ENCODE measurements at places on chromosomes 12 and 14.

DNA sequence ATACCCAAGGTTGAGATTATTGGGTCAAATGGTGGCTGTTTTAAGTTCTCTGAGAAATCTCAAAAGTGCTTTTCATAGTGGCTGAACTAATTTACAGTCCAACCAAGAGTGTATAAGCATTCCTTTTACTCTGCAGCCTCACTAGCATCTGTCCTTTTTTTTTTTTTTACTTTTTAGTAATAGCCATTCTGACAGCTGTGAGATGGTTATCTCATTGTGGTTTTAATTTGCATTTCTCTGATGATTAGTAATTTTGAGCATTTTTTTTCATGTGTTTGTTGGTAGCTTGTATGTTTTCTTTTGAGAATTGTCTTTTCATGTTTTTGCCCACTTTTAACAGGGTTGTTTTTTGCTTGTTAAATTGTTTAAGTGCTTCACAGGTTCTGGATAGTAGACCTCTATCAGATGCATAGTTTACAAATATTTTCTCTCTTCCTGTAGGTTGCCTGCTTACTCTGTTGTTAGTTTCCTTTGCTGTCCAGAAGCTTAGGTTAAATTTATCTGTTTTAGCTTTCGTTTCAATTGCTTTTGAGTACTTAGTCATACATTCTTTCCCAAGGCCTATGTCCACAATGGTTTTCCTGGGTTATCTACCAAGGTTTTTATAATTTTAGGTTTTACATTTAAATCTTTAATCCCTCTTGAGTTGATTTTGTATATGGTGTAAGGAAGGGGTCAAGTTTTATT, 881.3 kb upstream of the SEL1L start:
- no peak for DNase-seq

DNA sequence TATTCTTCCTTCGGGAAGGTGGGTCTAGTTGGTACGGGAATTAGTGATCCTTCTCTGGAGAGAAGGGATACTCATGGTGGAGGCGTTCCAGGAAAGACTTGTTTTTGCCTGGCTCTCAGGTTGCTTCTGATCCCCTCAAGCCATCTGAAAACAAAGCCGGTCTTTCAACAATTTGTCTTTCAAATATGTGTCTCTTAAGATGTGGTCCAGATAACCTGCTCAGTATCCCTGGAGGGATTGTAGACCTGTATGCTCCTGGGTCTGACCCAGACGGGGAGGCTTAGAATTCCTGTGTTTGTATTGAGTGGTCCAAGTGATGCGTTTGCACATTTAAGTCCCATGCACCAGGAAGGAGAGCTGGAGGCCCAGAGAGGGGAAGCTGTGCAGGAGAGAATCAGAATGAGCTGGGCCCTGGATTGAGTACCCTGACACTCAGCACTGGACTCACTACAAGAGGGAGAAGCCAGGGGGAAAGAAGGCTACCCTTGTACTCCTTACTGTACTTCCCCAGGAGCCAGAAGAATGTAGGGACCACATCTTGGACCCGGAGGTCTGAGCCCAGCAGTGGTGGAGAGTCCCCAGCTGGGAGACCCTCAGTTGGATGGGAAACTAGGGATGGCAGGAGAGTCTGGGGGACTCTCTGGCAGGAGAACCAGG, 40.4 kb downstream of the ERH start:
- no peak for DNase-seq

GRCh38 chr12:88111074-88111652, 30.7 kb downstream of the CEP290 start:
- no peak for DNase-seq

DNA sequence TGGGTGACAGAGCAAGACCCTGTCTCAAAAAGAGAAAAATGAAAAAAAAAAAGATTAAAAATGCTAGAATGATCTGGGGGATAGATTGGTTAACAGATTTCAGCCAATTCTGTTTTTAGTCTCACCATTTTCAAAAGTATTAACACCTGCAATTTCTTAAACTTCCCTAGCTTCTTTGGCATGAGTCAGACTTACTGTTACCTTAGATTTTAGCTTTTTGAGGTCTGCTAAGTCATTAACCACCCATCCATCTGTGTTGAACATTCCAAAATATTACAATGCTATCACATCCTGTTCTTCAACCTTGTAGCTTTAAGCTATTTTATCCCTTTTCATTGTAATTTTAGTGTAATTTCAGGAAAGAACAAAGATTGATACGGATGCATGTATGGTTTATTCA, 59.3 kb downstream of the PPP1R13B start:
- DNase-seq = no peak

DNA sequence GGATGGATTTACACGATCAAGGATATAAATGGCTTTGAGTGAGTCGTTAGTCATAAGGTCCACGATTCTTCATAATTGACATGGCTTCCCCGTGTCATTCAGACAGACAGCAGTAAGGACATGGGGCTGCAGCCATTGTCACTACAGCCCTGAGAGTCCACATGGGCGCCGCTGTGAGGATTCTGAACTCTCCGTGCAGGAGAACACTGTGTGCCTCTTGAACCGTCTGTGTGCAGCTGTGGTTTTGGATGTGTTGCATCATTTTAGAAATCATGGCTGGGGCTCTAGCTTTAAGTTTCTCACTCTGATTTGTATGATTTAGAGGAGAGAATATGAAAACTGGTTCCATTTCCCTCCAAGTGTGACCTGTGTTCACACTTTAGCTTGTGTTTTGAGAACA, 47.2 kb downstream of the NPAS3 start:
- no peak for DNase-seq

GRCh38 chr14:92756446-92756845, 8.0 kb upstream of the LGMN start:
- no peak for DNase-seq

- no peak for DNase-seq
These were observed 21.3 kb upstream of the RFLNA start for GRCh38 chr12:124273630-124274029.

DNA sequence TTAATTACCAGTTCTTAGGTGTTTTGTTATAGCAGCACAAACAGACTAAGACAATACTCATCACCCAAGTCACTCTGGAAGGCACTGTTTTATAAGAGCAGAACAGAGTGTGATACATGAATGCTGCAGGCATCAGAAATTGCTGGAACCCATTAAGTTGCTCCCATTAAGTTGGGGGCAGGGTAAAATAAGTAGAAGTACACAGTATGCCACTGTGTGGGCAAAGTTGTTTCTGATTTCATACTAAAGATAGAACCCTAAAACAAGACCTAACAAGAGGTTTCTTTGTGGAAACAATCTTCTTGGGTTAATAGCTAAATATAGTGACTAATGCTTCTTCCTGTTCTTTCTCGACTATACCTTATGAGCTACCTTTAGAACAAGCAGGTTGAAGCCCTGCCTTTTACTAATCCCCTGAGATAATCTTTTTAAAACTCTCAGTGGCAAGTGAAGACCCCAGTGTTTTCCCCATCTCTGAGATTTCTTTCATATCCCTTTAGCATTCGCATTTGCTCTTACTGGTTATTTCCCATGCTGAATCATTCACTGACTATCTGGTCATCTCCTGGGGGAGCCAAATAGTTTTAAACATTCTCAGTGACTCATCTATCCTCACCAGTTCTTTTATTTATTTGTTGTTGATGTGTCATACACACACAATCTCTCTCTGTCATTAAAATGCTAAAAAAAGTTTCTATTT, 52.3 kb downstream of the SOCS2 start:
- peak; percentile 92 for DNase-seq

DNA sequence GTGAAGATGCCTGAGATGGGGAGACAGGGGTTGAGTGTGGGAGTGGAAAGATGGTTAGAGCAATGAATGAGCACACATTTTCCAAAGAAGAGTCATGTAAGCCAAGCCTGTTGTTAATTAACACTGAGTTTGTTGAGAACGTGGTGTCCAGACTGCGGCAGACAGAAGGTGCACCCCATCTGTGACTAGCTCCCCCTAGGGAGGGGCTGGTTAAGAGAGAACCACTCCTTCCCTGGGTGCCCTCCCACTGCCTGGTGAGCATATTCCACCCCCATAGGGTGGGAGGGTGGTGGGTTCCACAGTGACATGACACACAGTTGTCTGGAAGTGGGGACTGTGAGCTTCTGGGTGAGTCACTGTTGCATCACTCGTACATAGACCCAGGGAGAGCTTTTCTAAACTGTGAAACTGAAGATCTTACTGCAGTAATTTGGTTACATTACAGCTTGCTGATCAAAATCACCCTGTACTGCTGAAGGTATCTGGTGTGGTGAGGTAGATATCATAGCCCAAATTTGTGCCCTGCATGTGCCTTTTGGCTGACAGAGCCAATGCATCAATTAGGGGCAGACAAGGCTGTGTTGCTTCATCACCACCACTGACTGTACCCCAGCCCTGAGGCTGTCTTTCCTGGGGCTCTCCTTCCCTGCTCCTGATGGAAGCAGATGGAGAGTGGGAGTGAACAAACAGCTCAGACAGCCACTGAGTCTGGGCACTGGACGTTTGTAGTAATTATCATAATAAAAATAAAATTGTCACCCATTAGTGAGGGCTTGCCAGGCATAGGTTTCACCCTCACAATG, 150.9 kb downstream of the EMP1 start:
- DNase-seq = peak; percentile 93

DNA sequence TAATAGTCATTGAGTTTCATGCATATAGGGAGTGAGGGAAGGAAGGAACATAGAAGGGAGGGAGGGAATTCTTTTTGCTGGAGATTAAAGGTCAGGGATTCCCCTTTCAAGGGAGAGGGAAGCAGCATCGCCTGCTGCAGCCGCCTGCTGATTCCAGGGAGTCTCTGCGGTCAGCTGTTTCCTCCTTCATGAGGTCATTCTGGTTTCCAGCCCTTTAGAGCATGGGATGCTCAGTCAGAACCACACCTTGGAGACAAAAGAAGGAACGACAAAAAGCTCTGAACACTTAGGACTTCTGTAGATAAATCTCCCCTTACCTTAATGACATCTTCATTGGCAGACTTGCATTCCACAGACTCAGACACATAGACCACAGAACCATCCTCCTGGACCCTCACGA, 923.0 kb upstream of the TMEM132C start:
- no peak for DNase-seq

DNA sequence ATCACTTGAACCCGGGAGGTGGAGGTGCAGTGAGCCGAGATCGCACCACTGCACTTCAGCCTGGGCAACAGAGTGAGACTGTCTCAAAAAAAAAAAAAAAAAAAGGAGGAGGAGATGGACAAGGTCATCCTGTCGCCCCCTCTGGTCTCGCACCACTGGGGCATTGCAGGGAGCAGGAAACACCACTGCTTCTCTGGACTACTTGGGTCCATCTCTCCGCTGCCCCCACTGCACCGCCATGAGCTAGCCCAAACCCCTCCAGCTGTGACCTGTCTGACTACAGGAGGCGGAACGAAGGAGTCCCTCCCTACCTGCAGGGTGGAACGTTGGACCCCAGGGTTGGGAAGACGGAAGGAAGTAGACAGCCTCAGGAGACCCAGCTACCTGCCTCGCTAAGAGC, 18.2 kb upstream of the FAM222A start:
- DNase-seq = no peak

DNA sequence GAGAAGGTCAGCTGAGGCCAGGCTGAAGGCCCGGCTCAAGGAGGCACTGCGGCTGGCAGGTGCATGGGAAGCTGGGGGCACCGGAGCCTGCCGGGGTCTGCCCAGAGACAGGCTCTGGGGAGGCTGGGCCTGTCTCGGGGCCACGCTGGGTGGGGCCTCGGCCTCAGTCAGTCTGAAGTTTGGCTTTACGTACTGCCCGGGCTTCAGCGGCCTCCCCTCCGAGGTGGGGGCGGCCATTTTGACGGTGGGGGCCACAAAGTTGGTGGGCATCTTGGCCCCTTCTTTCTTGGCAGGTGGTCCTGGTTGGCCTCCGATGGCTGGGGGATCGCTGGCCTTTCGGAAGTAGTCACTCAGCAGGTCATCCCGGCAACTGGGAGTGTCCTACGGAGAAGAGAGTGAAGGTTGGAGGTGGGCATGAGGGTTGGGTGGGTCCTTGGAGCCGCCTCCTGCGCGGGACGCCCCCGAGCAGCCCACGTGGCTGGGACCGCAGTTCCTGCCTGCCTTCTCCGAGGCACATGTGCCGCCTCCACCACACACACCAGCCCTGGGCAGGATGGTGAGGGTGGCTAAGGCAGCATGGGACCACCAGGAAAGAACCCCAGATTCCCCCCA, 28.9 kb upstream of the GPR68 start:
- no peak for DNase-seq

DNA sequence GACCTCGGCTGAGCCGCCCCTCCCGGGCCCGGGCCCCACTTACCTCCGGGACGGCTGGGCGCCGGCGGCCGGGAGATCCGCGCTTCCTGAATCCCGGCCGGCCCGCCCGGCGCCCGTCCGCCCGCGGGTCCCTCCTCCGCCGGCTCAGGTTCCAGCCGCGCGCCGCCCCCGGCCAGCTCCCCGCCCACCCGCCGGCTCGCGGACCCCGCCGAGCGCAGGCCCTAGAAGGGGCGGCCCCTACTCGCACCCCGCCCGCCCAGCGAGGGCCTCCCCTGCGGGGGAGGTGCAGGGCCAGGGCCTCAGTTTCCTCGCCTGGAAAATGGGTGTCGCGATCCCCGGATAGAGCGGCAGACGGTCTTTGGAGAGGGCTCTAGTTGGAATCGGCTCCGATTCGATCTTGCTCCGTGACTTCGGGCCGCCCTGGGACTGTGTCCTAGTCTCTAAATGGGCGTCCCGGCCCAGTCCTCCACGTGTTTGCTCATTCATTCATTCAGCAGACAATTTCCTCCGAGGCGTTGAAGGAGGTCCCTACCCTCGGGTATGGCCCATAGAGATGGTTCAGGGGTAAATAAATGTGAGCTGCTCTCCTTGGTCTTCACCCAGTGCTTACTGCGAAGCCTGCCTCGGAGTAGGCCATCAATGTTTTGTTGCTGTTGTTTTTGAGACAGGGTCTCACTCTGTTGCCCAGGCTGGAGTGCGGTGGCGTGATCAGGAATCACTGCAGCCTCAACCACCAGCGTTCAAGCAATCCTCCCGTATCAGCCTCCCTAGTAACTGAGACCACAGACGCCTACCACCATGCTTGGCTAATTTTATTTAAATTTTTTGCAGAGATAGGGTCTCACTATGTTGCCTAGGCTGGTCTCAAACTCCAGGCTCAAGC, at the start of gene TRPV4:
TRPV4 (minus strand) TSS at position 92 of the 883 bp plus-strand sequence. CDS start 18,602 bp downstream, outside the sequence.
- no peak for DNase-seq

GRCh38 chr14:93295541-93296220, 37.2 kb downstream of the BTBD7 start:
- DNase-seq = no peak

DNA sequence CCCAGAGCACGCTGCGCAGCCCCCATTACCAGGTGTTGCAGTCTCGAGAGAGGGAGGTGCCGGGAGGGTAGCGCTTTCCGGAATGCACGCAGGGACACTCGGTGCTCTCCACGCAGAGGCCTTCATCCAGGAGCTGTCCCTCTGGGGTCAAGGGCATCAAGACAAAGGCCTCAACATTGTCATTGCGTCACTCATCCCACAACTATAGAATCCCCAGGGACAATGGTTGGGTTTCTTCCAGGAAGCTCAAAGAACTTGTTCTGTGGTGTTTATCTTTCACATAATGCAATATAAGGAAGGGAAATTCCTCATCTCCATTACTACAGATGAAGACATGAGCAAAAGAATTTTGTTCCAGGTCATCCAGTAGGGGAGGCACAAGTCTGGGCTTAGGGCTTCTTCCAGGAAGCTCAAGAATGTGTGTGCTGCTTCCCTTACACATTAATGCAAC, 52.1 kb downstream of the VWF start:
- DNase-seq = no peak

All from skeletal muscle cell (primary cell).